ENCODE measurements at places on chromosomes 16 and 17.

GRCh38 chr16:15055141-15056053 is 477 bp downstream of the NTAN1 start:
- DNase-seq: peak; percentile 58

GRCh38 chr17:43211123-43211479 is 574 bp upstream of the TMEM106A start:
- no peak for DNase-seq

GRCh38 chr16:15980329-15980728 is 30.9 kb downstream of the ABCC1 start:
- no peak for DNase-seq

- DNase-seq: no peak
Measured at GRCh38 chr16:68009157-68009735, 6.5 kb downstream of the DPEP2NB start.

DNA sequence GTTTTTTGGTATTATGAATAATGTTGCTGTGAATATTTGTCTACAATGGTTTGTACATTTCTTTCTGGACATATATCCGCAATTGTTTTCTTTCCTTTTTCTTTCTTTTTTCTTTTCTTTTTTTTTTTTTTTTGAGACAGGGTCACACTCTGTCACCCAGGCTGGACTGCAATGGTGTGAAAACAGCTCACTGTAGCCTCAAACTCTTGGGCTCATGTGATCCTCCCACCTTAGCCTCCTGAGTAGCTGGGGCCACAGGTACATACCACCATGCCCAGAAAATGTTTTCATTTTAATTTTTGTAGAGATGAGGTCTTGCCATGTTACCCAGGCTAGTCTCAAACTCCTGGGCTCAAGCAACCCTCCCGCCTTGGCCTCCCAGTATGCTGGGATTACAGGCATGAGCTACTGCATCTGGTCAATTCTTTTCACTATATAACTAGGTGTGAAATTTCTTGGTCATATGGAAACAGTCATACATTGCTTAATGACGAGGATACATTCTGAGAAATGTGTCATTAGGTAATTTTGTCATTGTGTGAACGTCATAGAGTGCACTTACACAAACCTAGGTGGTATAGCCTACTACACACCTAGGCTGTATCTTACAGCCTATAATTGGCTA is 15.2 kb downstream of the IL21R start:
- DNase-seq: no peak

GRCh38 chr17:40432864-40433528 is 10.3 kb upstream of the IGFBP4 start:
- no peak for DNase-seq

DNA sequence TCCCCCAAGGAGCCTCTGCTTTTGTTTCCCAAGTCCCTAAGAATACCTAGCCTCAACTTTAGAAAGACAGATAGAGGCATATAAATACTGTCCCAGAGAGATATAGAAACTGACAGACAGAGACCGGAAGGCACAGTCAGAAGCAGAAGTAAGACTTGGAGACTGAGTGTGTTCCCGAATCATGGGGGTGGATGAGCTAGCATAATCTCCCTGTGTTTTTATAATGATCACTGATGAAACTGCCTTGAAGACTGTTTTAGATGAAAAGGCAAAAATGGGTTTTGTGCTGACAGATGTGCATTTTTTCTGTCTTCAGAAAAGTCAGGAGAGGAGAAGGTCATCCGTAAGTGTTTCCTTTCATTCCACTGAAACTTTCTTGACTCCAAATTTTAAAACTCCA is 8.3 kb upstream of the PSMD3 start:
- DNase-seq: no peak

GRCh38 chr16:67460168-67460567 is 20.8 kb downstream of the ATP6V0D1 start:
- no peak for DNase-seq

DNA sequence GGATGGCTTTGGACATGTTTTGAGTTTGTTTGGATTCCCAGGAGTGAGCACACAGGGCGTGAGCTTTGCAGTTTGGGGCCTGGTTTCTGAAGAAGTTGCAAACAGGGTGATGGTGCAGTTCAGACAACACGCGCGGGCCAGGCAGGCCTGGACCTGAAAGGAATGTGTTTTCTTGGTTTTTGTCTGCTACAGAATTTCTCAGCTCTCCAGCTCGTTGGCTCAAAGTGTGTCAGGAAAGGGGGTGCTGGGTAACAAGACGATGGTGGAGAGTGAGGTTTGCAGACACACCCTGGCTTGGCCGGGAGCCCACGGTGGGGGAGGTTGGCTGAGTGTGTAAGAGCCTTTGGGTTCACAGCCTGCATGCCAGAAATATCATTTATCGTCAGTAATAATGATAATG is 82.3 kb downstream of the CMIP start:
- no peak for DNase-seq

Data from COR-L47 (cell line).